Immature natural killer cell (primary cell): ENCODE measurements at places on chromosomes 5 and 9. TPM values are rescaled to one million over a fixed set of nuclear protein-coding genes. Genes with fewer than 3 reads are reported as not detected.

DNA sequence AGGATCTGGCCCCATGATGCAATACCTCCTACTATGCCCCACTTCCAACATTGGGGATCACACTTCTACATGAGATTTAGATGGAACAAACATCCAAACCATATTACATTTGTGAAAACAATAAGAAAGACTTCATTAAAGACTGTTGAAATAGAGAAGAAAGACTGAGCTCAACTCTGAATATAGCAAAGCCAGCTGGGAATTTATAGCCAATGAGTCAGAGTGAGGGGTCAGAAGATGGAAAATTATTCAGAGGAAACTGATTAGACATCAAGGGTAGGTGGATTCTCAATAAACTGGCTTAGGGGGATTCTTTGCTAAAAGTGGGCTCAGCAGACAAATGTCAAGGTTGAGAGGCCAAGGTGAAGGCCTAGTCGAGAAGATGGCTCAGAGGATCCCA, 25.6 kb downstream of the BTF3 start:
- no peak for DNase-seq
- no peak overlapping the region for H3K27ac ChIP-seq
- H3K27me3 ChIP-seq = peaks cover 13% of the 10 kb centered on the region
- no peaks in the 10 kb centered on the region for H3K36me3 ChIP-seq
- peaks cover 2% of the 10 kb centered on the region for H3K4me1 ChIP-seq
- no peak overlapping the region for H3K4me3 ChIP-seq

Gene PRDM9
- not detected for polyA plus RNA-seq

Gene OR1L6
- not detected for polyA plus RNA-seq

GRCh38 chr5:53326424-53327153, 153.8 kb upstream of the FST start:
- no peak for DNase-seq
- no peaks in the 10 kb centered on the region for H3K36me3 ChIP-seq
- no peaks in the 10 kb centered on the region for H3K27me3 ChIP-seq
- no peak overlapping the region for H3K27ac ChIP-seq

- no peak overlapping the region for H3K27ac ChIP-seq
- H3K36me3 ChIP-seq = peaks cover 7% of the 10 kb centered on the region
- H3K4me3 ChIP-seq = no peak overlapping the region
- H3K4me1 ChIP-seq = no peaks in the 10 kb centered on the region
- H3K27me3 ChIP-seq = no peaks in the 10 kb centered on the region
- no peak for DNase-seq
Observed at GRCh38 chr5:142515036-142515435, 170.9 kb downstream of the FGF1 start.

- H3K36me3 ChIP-seq = peaks cover 10% of the 10 kb centered on the region
- H3K4me1 ChIP-seq = no peaks in the 10 kb centered on the region
- DNase-seq = no peak
- H3K27ac ChIP-seq = no peak overlapping the region
Observed at GRCh38 chr9:116899337-116900006, 212.4 kb downstream of the TRIM32 start.

DNA sequence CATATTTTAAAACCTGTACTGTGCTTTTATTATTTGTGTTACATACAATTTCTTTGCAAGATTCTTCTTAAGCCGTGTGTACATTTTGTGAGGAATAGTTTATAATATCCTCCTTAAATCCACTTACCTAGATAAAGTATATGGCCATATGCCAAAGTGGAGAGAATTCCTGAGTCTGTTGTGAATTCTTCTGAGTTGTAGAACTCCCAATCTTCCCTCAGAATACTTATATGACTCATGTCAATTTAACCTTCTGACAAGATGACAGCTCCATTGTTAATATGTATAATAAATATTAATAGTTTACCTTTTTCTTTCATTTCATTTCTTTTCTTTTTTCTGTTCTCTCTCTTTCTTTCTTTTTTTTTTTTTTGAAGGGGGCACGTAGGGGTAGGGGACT, 6.0 kb upstream of the RICTOR start:
- H3K27ac ChIP-seq = no peak overlapping the region
- H3K4me3 ChIP-seq = no peak overlapping the region
- H3K36me3 ChIP-seq = no peaks in the 10 kb centered on the region
- no peak for DNase-seq
- H3K27me3 ChIP-seq = peaks cover under 1% of the 10 kb centered on the region
- peaks cover 9% of the 10 kb centered on the region for H3K4me1 ChIP-seq

Gene SLC1A3
- polyA plus RNA-seq = 0.08 TPM

DNA sequence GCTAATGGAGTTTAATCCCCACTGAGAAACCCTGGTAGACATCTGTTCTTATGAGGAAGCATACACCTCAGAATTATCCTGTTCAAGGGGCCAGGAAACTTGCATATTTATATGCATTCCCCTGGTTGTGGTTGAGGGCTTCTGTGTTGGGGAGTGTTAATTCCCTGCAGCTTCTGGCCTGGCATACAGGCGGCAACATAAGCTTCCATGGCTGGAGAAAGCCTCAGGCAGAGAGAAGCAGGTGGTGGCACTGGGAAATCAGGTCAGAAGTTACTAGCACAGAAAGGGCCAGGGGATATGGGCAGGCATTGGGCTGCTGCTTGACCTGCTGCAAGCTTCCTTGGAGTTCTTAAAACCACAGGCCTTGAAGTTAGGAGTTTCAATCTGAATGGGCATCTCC, 166.1 kb upstream of the SEMA6A start:
- no peaks in the 10 kb centered on the region for H3K27me3 ChIP-seq
- DNase-seq = no peak
- H3K36me3 ChIP-seq = no peaks in the 10 kb centered on the region
- no peak overlapping the region for H3K4me3 ChIP-seq
- H3K4me1 ChIP-seq = no peaks in the 10 kb centered on the region

DNA sequence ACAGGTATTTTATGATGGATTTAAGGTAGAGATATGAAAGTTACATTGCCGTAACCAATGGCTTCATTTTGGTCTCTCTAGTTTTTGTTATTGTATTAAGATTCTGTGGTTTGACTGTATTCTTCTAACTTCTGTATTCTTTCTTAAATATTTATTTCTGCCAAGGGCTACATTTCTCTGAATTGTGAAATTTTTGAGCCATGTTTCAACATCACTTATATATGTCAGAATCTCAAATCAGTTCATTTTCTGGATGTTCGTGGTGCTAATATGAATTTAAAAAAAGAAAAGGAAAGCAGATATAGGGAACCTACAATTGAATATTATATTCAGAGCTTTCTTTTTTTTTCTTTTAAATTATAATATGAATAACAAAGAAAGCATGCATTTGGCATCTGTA, 142.7 kb downstream of the ANXA1 start:
- no peak overlapping the region for H3K4me3 ChIP-seq
- H3K27me3 ChIP-seq = no peaks in the 10 kb centered on the region
- no peaks in the 10 kb centered on the region for H3K4me1 ChIP-seq
- H3K27ac ChIP-seq = no peak overlapping the region
- no peak for DNase-seq

DNA sequence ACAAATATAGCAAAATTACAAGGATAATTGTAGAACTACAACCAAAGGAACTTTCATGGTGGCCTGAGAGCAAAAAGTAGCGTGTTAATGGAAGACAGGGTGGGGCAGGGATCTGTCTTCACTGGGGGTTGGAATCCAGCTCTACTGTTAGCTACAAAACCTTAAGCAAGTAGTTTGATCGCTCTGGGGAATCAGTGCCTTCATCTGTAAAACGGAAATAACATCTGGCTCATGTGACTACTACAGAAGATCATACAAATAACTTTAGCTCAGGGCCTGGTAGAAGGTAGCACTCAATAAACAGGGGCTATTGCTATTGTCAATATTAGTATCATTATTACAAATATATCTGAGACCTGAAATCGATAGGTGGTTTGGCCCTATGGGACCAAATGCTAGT, 40.4 kb downstream of the ZNF608 start:
- peaks cover 2% of the 10 kb centered on the region for H3K27me3 ChIP-seq
- H3K36me3 ChIP-seq = no peaks in the 10 kb centered on the region
- no peak for DNase-seq
- H3K27ac ChIP-seq = no peak overlapping the region

- no peak for DNase-seq
- no peaks in the 10 kb centered on the region for H3K36me3 ChIP-seq
- H3K4me1 ChIP-seq = no peaks in the 10 kb centered on the region
- H3K27ac ChIP-seq = no peak overlapping the region
- no peak overlapping the region for H3K4me3 ChIP-seq
Observed at GRCh38 chr5:74599148-74599547, 41.4 kb downstream of the ENC1 start.

- H3K27ac ChIP-seq = no peak overlapping the region
- peaks cover 2% of the 10 kb centered on the region for H3K27me3 ChIP-seq
- no peak overlapping the region for H3K4me3 ChIP-seq
- no peak for DNase-seq
Observed at GRCh38 chr5:76292620-76293322, 110.3 kb upstream of the IQGAP2 start.
